ENCODE measurements at places on chromosomes 11 and 22.
A peak's percentile ranks its signal among the peaks of the same experiment; 100 is the strongest.

DNA sequence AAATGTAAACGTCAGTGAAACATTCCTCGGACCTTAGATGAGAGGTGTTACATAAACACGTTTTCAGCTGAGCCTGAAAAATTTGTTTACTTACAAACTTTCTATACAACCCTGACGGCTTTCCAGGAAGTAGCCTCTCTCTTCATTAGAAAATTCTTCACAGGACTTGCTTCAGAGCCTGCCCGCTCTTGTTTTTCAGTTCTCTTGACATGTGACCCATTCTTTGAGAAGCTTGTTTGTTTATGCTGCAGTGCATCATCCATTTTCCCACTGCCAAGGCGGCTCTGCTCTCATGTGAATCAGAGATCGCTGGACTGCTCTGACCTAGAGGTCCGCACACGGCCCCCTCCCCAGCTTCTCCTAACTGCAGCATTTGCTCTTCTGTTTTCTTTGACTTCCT is 47.9 kb upstream of the ARHGAP42 start:
- no peak for DNase-seq

DNA sequence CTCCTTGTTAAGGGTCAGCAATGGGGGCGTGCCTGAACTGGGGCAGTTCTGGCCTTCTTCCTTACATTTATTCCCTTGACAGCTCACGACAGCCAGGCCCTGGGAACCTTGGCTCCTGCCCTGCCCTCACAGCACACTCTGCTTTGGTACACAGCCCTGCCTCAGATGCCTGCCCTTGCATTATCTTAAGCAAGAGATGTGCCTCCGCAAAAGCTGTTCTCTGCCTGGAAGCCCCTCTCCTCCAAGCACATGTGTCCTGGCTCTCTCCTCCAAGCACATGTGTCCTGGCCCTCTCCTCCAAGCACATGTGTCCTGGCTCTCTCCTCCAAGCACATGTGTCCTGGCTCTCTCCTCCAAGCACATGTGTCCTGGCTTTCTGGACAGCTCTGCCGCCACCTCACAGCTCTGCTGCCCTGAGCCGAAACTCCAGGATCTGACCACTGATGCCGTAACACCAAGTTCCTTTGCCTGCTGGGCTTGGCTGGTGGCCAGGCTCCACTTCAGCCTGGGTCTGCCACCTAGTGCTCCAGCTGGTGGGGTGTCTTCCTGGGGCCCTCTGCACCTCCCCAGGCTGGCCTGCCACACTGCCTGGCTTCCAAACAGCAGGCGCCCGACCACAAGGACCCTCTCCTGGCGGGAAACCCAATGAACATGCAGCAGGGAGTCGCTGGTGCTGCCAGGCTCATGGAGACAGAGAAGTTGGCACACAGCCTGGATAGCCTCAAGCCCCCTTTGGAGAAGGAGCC is 53.0 kb downstream of the SCUBE1 start:
- DNase-seq = no peak

DNA sequence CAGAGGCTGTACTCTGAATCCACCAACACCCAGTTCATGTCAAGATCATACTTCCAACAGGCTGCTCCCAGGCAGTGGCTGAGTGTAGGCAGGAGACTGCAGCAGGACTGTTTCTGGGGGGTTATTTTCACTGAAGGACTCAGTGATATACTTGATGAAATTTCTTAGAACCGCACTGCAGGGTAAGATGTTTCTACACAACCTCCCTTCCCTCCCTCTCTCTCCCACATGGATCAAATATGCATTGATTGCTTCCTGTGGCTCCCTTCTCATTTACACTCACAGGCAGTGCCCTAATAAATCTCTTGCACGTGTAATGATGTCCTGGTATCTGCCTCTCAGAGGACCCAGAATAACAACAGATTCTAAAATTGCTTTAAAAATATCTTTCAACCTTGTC is 251.3 kb upstream of the CCDC179 start:
- no peak for DNase-seq

- DNase-seq = no peak
Measured at GRCh38 chr11:76854709-76855108, 6.0 kb upstream of the ACER3 start.

- DNase-seq = no peak
Measured at GRCh38 chr11:103980108-103980507, 56.3 kb upstream of the DDI1 start.

DNA sequence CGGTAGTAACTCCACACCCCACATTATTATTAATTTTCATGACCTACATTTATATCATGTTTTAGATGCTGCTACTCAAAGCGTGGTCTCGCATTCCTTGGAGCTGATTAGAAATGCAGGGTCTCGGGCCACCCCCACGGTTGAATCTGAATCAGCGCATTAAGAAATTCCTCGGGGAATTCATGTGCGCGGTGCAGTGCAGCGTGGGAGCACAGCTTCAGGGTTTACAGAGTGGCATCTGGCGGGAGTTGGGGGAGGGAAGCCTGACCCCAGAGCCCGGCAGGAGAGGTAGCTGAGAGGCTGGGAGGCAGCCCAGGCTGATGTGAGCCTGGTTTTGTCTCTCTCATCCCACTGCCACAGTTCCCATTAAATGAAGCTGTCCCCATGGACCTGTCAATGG is 48.1 kb upstream of the DAGLA start:
- DNase-seq = no peak

- DNase-seq = no peak
Measured at GRCh38 chr22:45426387-45426786, 12.9 kb downstream of the RIBC2 start.

GRCh38 chr11:26944866-26945664 is 48.8 kb upstream of the FIBIN start:
- no peak for DNase-seq

DNA sequence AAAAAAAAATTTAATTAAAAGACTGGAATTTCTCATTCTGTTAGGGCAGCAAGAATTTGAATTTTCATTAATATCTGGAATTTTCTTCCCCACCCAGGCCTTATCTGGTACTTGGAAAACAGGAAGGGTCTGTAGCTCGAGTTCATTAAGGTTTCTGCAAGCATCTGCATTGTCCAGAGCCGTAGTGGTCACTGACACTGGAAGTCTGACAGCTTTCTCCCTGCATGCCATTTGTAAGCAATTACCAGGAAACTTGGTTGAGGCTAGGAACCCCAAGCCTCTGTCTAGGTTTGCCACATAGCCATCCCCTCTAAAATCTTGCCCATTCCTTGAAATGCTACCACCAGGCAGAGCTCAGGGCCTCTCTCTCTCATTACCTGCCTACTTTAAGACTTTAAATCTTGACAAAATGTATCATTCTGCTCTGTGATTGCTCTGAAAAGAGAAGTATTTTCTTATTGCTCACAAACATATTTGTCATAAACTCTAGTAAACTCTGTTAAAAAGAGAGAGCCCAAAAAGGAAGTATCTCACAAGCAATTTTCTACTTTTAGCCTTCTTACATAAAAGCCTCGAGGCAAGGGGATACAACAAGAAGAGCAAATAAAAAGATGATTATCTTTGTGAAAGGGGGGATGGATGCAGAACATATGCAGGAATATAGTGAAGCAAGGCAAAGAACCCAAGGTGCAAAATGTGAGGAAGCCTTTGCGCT is 5.5 kb upstream of the PGM2L1 start:
- DNase-seq = no peak

DNA sequence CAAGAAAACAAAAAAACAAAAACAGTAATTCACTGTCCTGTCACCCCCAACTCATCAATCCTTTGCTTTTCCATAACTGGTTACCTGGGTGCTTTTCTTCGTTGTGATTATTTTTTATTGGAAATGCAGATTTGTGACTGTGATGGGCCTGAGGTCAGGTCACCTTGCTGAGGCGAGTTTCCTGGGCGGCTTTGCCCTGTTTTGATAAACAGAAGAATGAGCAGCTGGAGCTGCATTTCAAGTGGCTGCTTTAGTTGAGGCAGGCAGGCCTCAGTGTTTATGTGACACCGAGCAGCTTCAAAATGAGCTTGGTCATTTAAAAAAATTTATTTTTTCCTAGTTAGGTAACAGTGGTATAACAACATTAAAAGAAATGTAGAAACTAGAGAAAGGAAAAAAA is 22.2 kb downstream of the PTPRJ start:
- no peak for DNase-seq

DNA sequence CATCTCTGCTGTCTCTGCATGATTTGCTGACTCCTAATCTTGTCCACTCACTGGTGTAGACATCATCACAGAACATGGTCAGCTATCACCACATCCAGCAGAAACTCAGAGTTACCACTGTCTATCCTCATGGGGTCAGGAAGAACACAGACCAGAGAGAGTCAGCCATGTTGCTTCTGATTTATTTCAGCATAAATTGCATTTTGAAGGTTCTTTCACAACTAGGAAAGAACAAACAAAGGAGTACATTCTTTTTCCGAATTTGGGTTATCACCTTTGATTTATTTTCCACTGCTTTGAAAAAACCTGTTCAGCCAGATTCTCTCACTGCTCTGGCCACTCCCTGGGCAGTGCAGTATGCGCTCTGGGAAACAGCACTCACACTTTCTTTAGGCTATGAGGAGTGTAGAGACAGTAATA is 172.0 kb upstream of the MTMR2 start:
- no peak for DNase-seq

- peak; percentile 58 for DNase-seq
Measured at GRCh38 chr22:39518996-39519680, 1.2 kb upstream of the ATF4 start.

DNA sequence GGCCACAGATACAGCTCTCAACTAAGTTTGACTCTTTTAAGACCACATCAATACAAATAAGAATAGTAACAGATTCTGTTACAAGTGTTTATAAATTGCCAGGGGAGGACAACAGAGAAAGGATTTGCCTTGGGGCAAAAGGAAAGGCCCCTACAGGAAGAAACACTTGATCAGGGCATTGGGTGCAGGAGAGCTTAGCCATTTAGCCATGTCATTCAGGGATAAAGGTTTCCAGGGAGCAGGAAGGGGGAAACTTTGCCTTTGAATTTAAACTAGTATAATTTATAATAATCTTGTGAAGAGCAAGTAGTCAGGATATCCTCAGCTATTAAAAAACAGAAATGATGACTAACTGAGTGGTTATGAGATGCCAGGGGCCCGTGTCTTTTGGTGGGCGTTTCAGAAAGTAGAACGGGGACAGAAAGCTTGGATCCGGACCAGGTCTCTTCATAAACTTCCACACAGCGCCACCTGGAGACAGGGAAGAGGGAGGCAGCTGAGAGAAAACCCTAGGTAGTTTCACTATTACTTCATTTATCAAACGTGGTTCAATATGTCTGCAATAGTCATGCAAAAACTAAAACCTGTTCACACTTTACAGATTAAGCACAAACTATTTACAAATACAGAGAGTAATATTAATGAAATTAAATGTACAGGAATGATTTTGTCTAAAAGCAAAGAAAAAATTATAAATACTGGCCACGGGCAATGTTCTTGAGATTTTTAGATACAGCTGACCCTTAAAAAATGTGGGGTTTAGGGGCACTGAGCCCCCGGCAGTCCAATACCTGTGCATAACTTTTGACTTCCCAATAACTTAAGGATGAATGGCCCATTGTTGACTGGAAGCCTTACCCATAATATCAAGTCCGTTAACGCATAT is 11.0 kb upstream of the SLC5A4 start:
- peak; percentile 74 for DNase-seq

- DNase-seq = peak; percentile 75
Measured at GRCh38 chr22:39457556-39458443, 988 bp downstream of the MGAT3 start.
